ENCODE measurements at places on chromosomes 2 and 18.

- no peak for DNase-seq
Measured at GRCh38 chr2:17912266-17912691, 33.8 kb downstream of the KCNS3 start.

DNA sequence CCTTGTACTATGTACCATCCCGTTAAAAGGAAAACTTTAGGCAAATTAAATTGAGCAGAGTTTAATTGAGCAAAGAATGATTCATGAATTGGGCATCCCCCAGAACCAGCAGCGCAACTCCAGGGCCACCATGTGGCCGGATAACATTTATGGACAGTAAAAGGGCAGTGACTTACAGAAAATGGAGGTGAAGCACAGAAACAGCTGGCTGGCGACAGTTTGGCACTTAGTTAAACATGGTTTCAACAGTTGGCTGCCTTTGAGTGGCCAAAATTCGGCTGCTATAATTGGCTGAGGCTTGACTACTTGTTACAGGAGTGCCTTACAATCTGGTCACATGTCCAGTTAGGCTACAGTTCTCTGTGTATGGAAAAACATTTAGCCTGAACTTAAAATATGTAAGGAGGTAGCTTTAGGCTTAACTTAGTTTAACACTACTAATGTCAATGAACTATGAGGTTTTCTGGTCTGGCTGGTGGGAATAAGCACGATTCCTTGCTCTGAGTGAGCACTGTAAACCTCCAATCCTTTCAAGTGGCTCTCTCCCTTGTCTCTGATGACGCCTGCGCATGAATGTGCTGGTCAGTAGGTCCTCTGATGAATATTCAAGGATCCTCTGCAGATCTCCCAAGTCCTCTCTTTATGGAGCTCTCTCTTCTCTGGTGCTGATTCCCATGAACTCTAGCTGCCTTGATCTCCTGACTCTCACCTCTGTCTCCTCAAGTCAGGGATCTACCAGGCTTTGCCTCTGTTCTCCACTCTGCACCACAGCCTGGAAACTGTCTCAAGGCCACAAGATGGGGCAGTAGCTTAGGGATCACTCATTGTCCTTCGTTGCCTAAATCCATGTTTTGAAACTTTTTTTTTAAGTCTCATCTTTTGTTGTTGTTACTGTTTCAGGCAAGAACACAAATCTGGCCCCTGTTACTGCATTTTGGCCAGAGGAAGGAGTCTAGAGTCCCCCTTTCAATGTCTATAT is 24.4 kb upstream of the RAB31 start:
- DNase-seq, result no peak

GRCh38 chr2:176182671-176183070 is 5.8 kb upstream of the HOXD1 start:
- DNase-seq, result no peak

- no peak for DNase-seq
Measured at GRCh38 chr2:149612122-149612521, 24.5 kb upstream of the MMADHC start.

DNA sequence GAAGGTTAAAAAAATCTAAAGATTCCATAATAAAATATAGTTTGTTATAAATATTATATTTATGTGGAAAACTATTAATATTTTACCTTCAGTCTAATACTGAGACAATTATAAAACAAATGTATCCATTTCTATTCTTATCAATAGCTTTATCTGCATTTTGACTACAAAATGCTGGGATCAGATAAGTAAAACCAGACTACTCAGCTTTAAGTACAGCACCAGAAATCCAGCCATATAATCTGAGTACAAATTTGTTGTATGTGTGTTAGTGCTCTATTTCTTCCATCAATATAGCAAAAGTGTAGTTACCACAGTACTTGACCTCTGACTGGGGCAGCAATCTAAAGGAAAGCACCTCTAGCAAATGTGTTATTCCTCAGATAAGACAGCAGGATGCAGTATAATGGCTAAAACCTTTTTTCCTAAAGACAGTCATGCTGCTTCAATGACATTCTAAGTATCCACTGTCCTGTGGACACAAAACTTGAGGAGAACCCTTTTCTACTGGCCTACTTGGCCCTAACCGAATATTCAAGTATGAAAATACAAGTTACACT is 68.1 kb downstream of the OLA1 start:
- no peak for DNase-seq

DNA sequence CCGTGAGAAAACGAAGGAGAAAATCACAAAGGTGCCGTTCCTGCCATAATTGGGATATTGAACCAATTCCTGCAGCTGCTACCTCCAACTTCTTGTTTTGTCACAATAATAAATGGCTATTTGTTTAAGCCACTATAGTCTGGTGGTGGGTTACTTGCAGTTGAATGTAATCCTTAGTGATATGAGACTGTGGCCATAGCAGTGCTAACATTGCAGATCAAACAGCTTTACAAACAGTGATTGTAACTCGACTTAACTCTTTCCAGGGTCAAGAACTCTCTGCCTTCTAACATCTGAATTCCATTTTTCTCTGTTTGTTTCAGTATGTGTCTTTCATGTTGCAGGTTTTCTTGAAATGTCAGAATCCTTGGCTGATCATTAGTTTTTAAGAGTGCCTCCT is 24.7 kb upstream of the HNRNPLL start:
- no peak for DNase-seq

DNA sequence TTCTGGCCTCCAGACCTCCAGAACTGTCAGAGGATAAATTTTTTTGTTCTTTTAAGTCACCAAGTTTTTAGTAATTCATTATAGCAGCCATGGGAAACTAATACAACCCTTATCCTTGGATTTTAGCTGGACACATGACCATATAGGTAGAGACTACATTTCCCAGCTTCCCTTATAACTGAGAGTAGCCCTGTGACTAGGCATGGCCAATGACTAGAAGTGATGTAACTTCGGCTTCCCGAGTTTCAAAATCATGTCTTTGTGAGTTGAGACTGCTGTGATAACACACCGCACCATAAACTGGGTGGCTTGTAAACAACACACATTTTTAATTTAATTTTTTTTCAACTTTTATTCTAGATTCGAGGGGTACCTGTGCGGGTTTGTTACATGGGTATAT is 134.0 kb upstream of the SERTAD2 start:
- no peak for DNase-seq

DNA sequence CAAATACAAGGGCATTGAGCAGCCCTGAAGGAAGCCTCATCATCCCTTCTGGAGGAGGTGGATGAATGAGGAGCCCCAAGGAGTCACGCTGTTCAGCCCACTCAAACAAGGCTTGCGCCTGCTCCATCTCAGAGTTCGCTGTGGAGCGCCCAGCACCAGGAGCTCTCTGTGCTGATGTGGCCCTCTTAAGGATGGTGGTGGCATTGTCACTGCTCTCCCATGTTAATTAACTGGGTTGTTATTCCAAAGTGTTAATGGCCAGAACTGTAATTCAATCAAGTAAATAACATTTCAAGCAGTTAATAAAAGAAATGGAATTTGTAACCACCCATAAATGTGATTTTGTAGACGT is 726.0 kb upstream of the RAB6C start:
- no peak for DNase-seq

- DNase-seq, result no peak
Measured at GRCh38 chr2:176123411-176124109, 1.0 kb downstream of the HOXD9 start.

DNA sequence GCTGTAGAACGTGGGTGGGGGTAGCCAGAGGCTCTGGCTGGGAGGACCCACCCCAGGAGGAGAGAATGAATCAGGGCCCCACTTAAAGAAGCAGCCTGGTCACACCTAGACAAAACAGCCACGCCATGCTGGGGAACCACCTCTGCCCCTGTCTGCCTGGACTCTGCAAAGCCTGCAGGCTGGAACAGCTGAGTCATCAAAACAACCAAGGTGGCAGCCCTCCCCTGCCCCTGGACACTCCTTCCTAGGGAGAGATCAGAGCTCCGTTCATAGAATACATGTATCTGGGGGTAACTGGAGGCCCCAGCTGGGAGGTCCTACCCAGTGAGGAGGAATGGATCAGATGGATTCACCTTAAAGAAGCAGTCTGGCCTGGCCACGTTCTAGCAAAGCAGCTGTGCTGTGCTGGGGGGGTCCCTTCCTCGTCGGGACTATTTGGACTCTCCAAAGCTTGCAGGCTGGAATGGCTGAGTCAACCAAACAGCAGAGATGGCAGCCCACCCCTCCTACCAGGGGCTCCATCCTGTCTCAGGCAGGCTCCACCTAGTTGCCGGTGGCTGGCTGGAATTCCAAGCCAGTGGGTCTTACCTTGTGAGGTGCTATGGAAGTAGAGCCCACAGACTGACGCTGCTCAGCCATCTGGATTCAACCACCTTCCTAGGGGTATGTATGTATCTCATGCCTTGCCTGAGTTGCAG is 50.5 kb upstream of the NT5C1B start:
- no peak for DNase-seq

DNA sequence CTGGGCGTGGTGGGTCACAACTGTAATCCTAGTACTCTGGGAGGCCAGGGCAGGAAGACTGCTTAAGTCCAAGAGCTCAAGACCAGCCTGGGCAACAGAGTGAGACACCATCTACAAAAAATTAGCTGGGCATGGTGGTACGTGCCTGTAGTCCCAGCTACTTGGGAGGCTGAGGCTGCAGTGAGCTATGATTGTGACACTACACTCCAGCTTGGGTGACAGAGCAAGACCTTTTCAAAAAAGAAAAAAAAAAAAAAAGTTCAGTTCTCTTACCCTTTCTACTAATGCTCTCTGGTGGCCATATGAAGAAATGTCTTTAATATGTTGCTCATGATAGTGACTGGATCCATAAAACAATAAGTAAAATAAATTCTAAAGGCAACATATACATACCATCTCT is 14.9 kb downstream of the TYW5 start:
- no peak for DNase-seq

- DNase-seq, result no peak
Measured at GRCh38 chr2:121778741-121779487, 23.5 kb downstream of the TSN start.

GRCh38 chr2:161424891-161425727 is 9.0 kb downstream of the TBR1 start:
- no peak for DNase-seq

DNA sequence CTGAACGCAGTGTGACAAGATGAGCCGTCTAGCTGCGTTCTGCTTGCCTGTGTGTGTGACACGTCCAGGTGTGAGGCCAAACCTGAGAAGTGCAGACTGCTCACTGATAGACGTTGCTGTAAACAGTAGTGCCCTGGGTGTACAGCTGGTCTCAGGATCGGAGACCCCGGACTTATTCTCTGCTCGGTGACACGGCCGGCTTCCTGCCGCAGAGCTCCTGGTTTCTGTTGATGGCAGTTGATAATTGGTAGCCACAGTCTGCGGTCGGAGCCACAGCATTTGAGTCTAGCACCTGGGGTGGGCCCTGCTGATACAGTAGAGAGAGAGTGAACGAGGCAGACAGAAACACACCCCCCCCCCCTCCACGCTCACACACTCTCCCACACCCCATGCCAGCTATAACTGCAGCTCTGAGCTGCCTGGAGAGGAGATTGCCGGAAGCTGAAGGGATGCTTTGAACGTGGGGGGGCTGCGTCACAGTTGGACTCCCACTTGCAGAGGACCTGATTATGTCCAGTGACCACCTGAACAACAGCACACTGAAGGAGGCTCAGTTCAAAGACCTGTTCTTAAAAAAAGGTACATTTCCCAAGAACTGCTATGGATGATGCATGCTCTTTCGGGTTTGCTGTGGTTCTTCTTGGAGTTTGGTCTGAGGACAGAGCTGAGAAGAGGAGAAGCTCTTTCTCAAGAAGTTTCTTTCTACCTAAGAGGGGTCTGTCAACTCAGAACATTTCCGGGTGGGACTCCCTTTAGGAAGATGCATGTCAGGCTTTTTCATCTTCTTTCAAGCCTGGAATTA is 114.0 kb downstream of the FAM210A start:
- DNase-seq, result peak; percentile 67

DNA sequence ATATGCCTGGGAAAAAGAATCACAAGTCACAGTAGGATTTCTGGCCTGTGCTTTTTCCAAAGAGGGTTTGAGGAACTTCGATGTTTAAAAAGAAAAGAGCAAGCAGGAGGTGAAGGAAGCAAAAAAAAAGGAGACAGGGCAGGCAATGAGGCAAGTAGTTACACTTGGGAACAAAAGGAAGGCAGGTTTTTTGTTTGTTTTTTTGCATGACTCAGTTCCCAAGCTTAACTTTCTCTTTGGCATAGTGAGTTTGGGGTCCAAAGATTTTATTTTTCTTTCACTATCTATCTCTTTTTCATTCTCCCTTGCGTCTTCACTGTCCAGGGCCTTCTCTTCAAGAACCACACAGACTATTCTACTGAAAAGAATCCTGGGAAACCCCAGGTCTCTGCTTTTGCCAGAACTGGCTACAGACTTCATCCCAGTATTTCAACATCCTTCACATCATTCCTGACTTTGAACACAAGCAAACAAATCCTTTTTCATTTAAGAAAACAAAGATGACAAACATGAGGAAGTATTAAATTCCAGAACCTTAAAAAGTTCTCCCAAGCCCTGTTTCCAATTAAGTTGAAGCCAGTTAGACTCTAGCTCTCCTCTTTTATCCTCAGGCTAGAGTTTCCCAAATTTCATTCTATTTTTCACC is 210.7 kb upstream of the RND3 start:
- DNase-seq, result no peak

- peak; percentile 54 for DNase-seq
Measured at GRCh38 chr2:130391058-130391871, 35.4 kb downstream of the PTPN18 start.

- DNase-seq, result no peak
Measured at GRCh38 chr2:78701546-78701945, 324.0 kb upstream of the REG3G start.

DNA sequence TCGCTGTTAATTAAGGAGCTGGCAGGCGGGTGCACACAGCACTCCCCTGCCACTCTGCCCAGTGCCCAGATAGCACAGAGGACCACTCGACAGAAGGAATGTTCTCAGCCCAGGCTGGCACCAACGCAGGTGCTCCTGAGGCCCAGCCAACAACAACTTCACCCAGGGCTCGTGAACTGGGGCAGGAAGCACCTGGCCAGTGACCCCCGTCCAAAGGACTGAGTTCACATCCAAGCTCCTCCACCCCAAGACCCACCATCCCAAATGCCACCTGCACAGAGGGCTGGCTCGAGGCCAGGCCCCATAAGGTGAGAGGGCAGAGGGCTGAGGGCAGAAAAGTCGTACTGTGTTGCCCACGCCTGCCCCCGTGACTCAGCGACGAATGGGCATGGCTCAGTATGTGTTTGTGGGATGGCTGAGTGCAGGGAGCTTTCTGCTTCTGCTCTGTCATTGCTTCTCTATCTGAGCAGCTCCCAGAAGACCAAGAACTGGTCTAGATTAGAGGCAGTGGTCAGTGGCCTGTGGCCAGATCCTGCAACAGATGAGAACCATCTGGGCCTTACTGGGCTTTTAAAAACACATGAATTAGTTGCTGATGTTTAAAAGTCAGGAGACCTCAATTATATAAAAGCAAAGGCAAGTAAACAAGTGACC is 68.4 kb downstream of the POLR1A start:
- DNase-seq, result peak; percentile 48

DNA sequence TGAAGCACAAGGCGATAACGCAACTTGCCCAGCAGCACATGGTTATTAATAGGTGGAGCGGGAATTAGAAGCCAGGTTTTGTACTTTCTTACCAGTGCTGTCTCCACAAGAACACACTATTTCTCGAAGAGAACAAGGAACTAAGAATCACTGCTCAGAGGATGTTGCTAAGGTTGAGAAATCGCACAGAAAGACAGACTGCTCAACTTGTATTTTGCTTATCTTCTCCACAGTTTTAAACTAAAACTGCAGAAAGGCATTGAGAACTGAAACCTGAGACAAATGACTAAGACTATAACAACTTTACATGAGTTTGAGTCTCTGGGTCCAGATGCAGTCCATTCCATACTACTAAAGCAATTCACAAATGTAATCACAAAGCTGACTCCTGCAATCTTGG is 6.2 kb downstream of the PRKD3 start:
- no peak for DNase-seq

Data from activated CD4-positive, alpha-beta T cell treated with anti-CD3 and anti-CD28 coated beads, Interleukin-2, amount 50 U/mL, for 4 hours (primary cell).